ENCODE measurements at places on chromosomes 5 and 9. TPM values are rescaled to one million over a fixed set of nuclear protein-coding genes. Genes with fewer than 3 reads are reported as not detected.

GRCh38 chr5:142143878-142144277 is 35.3 kb downstream of the NDFIP1 start:
- no peak for DNase-seq

DNA sequence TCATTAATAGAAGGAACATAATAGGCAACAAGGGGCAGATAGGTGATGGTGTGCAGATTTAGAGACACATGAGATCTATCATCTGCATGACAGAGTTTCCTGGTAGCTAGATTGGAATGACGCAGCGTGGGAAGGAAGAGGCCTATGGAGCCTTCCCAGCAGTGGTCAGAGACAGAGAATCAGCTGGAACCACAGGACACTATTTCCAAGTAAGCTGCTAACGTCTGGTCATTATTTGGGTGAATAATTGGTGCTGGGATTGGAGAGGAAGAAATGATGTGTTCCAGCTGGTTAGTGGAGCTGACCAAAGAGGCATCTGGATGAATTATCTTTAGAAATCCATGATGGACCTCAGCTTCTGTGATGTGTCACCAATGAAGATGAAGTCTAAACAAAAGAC is 91.2 kb upstream of the PRR16 start:
- no peak for DNase-seq

DNA sequence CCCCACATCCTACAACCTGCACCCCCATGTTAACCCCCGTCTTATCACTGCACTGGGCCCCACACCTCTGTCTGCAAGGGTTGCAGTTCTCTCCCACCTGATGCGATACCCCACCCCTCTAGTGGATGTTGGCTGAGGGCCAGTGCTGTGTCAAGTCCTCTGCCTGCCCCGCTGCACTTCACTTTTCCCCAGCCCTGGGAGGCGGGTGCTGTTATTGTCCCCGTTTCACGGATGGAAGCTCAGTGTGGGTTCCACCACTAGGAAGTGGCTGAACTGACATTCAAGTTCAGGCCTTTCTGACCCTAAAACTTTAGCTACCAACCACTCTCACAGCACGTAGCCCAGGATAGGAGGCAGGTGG is 3.5 kb downstream of the SNCB start:
- no peak for DNase-seq

DNA sequence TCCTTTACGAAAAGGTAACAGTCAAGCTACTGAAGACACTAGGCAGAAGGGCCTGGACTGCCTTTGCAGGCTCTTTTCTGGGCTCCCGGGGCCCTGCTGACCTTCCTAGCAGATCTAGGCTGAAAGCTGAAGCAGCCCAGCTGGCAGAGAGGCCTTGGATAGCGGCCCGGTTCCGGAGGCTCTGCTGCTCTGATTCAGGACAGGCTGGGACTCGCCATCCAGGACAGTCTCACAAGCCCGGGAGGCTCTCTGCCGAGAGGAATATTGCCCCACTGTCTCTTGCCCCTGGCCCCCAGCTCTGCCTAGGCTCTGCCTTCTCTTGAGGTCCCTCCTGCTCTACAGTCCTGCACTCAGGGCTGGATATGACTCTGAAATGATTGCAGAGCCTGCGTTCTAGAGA is 67.8 kb downstream of the PSD2 start:
- DNase-seq, result no peak

DNA sequence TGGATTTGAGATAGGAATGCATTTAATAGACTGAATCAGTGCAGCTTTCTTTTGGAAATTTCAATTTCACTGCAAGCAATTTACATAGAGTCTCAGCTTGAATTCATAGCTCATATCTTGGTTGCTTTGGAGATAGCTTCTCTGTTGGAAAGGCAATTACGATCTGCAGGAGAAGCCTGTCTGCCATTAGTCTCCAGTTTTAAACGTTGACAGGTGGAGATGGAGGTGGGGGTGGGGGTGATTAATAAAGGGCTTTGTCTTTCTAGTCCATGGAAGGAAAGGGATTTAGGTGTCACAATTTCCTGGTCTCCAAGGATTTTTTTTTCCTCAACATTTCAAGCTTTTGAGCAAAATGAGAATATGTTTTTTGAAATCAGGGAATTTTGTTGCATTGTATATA is 184.7 kb downstream of the CARTPT start:
- no peak for DNase-seq

The IFNA13 gene
- total RNA-seq, result not detected

The PCDHGA6 gene
- total RNA-seq, result 0.59 TPM

The PDE8B gene
- 0.62 TPM for total RNA-seq

Measured in Panc1 (cell line).